ENCODE measurements at places on chromosomes 1 and 21.

- no peak for DNase-seq
These were observed 111.1 kb downstream of the ZSCAN20 start for GRCh38 chr1:33583567-33583966.

DNA sequence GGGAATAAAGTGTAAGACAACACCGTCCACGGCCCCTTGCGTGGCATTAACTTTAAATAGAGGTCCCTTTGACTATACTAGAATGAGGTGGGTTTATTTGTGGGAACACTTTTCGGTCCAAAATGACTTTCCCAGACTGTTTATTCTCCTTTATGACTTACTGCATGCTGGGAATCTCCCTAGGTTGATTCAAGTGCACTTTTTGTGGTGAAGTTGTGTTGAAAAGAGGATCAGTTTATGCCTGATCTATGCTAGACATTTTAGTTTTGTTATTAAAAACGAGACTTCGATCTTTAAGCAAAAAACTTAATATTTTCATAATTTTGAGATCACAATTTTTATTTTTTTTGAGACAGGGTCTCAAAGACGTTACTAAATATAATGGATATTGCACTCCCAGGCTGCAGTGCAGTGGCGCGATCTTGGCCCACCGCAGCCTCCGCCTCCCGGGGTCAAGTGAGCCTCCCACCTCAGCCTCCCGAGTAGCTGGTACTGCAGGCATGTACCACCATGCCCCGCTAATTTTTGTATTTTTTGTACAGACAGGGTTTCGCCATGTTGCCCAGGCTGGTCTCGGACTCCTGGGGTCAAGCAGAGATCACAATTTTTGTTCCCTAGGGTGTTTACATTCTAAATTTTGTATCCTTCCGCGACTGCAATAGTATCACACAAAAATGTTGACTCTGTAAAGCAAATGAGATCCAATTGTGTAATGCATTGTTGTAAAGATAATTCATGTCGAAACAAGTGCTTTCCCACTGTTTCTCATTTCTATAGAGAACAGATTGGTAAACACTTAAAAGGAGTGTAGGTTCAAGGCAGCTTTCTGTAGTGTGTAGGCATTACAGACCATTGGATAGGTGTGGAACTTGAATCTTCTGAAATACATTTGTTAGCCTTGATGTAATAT is 1.6 kb downstream of the CDC42 start:
- DNase-seq = no peak

- no peak for DNase-seq
These were observed 20.2 kb upstream of the SLC1A7 start for GRCh38 chr1:53162621-53163020.

DNA sequence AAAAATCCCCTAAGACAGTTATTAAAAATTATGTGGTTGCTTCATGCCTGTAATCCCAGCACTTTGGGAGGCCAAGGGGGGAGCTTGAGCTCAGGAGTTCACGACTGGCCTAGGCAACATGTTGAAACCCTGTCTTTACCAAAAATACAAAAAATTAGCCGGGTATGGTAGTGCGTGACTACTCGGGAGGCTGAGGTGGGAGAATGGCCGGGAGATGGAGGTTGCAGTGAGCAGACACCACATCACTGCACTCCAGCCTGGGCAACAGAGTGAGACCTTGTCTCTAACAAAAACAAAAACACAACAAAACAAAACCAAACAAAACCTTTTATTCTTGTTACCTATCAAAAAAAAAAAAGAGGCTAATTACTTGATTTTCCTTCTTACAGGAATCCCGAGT is 2.1 kb downstream of the ELK4 start:
- no peak for DNase-seq

- no peak for DNase-seq
These were observed 41.2 kb downstream of the HS2ST1 start for GRCh38 chr1:86955678-86956077.

GRCh38 chr1:221874285-221875003 is 132.6 kb upstream of the DUSP10 start:
- no peak for DNase-seq

GRCh38 chr1:160652924-160653619 is 6.2 kb upstream of the SLAMF1 start:
- DNase-seq = no peak
